ENCODE measurements at places on chromosomes 1 and 21. TPM values are rescaled to one million over a fixed set of nuclear protein-coding genes. Genes with fewer than 3 reads are reported as not detected.
A peak's percentile ranks its signal among the peaks of the same experiment; 100 is the strongest.

- no peak overlapping the region for H3K4me3 ChIP-seq
- no peaks in the 10 kb centered on the region for H3K4me1 ChIP-seq
- H3K36me3 ChIP-seq, result no peaks in the 10 kb centered on the region
Measured at GRCh38 chr1:78715181-78715661, 65.6 kb downstream of the IFI44 start.

GRCh38 chr1:10068605-10069294 lies 36.0 kb downstream of the UBE4B start:
- no peaks in the 10 kb centered on the region for H3K27me3 ChIP-seq
- no peak overlapping the region for H3K27ac ChIP-seq
- H3K4me3 ChIP-seq, result no peak overlapping the region
- H3K4me1 ChIP-seq, result peaks cover 12% of the 10 kb centered on the region
- no peaks in the 10 kb centered on the region for H3K36me3 ChIP-seq
- DNase-seq, result no peak

DNA sequence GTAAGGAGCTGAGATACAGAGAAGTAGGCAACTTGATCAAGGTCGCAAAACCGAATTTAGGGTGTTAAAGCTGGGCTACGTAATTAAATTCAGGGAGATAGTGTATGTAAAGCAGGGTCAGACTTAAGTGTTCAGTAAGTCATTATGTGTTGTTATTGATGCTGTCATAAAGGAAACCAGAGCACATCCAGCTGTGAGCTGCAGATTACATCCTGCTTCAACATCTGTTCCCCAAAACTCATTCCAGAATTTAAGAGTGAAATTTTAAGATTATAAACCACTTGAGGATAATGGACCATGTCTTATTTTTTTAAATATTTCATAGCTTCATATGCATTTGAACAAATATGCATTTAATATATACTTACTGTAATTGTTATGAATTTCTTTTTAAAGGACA lies 49.7 kb downstream of the IVNS1ABP start:
- DNase-seq, result peak; percentile 65
- H3K27me3 ChIP-seq, result no peaks in the 10 kb centered on the region
- H3K4me1 ChIP-seq, result peaks cover 3% of the 10 kb centered on the region
- no peak overlapping the region for H3K27ac ChIP-seq
- H3K4me3 ChIP-seq, result no peak overlapping the region
- H3K36me3 ChIP-seq, result no peaks in the 10 kb centered on the region

The C4BPA gene
- not detected for total RNA-seq

GRCh38 chr1:79264975-79265818 lies 258.7 kb upstream of the ADGRL4 start:
- H3K27ac ChIP-seq, result peak overlapping the region; percentile 81
- peak; percentile 93 for DNase-seq
- no peaks in the 10 kb centered on the region for H3K36me3 ChIP-seq
- H3K4me3 ChIP-seq, result no peak overlapping the region
- H3K27me3 ChIP-seq, result no peaks in the 10 kb centered on the region

The CACNA1E gene
- total RNA-seq, result not detected

- H3K36me3 ChIP-seq, result no peaks in the 10 kb centered on the region
- no peak overlapping the region for H3K4me3 ChIP-seq
- H3K27ac ChIP-seq, result no peak overlapping the region
- DNase-seq, result no peak
- no peaks in the 10 kb centered on the region for H3K4me1 ChIP-seq
- H3K27me3 ChIP-seq, result no peaks in the 10 kb centered on the region
Measured at GRCh38 chr1:19534281-19534680, 48.9 kb upstream of the CAPZB start.

Measured in A673 (cell line).